ENCODE measurements at places on chromosomes 7 and 10.

- DNase-seq: no peak
Measured at GRCh38 chr7:125934539-125934938, 1004.9 kb upstream of the POT1 start.

DNA sequence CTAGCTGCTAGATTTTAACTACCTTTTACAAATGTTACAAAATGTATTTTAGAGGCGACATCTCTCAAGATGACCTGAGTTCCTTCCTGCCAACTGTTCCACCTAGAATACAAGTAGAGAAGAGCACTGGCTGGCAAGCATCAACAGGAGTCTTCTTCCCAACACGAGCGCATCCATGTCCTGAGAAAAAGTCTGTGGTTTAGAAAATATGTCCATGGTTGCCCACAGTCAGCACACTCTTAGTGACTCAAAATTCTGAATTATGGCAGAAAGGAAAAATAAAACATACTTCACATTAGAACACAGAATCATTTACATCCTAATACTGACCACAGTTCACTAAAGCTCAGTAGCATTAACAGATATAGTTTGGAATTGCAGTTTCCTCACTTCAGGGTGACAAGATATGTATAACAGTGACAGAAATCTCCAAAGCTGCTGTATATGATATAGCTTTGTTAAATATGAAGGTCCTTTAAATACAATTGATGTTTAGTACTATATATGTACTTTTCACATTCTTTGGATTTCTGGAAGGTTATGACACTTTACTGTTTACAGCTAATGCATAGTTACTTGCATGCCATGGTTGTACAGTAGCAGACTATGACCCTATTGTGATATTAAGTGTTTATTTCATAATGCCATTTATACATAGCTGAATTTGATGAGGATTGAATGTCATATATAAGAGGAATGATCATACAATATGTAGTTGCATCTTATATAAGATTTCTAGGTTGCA lies 327.1 kb downstream of the GFRA1 start:
- DNase-seq: no peak

DNA sequence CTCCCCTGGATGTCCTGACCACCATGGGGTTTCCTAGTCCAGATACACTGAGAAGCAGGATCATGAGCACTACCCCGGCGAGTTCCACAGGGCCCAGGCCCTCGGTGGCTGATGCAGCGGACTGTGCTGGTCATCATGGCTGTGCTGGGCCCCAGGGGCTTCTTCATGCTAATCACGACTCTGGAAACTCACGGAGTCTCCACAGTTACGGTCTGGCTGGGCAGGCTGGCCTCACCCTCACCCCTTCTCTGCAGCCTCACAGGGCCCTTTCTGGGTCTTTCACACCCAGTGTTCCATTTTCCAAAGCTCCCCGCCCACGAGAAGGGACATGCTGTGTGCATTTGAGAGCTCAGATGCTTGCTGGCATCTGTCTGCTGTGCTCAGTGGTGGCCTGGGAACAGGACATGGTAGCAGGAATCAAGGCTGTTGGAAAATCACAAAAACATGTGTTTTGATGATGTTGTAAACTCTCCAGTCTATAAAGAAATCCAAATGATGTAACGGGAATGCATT lies 119.0 kb downstream of the PTPN20 start:
- no peak for DNase-seq

- DNase-seq: no peak
Measured at GRCh38 chr7:157587051-157587804, 250.4 kb downstream of the DNAJB6 start.

DNA sequence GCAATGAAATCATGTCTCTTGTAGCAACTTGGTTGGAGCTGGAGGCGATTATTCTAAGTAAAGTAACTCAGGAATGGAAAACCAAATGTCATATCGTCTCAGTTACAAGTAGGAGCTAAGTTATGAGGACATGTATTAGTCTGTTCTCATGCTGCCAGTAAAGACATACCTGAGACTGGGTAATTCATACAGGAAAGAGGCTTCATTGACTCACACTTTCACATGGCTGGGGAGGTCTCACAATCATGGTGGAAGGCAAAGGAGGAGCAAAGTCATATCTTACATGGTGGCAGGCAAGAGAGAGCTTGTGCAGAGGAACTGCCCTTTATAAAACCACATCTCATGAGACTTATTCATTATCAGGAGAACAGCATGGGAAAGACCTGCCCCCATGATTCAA lies 370.1 kb upstream of the PRKCQ start:
- no peak for DNase-seq

- no peak for DNase-seq
Measured at GRCh38 chr10:63140077-63140476, 6.9 kb downstream of the NRBF2 start.

GRCh38 chr7:106345421-106346166 lies 60.8 kb upstream of the NAMPT start:
- peak; percentile 24 for DNase-seq

GRCh38 chr10:87092861-87093631 lies 1.6 kb downstream of the GLUD1 start:
- DNase-seq: no peak

- no peak for DNase-seq
Measured at GRCh38 chr10:127983344-127984100, 76.6 kb downstream of the PTPRE start.

- DNase-seq: no peak
Measured at GRCh38 chr10:43036481-43037428, 40.1 kb upstream of the RET start.
